Smooth muscle cell of the pulmonary artery (primary cell): ENCODE measurements at places on chromosomes 16 and 17. TPM values are rescaled to one million over a fixed set of nuclear protein-coding genes. Genes with fewer than 3 reads are reported as not detected.

TP53TG3B gene
- total RNA-seq, result not detected in 2 replicates

CD300H gene
- not detected in 2 replicates for total RNA-seq

TBC1D3L gene
- total RNA-seq, result 2.7 and 8.2 TPM in 2 replicates

ZFHX3 gene
- 15.2 and 19.0 TPM in 2 replicates for total RNA-seq

EFCAB5 gene
- total RNA-seq, result 0.07 and 0.13 TPM in 2 replicates

EPN3 gene
- total RNA-seq, result 0.07 TPM in 1 of 2 replicates, not detected in the other

GUCY2D gene
- total RNA-seq, result not detected in 2 replicates

CCL7 gene
- 0.85 and 3.7 TPM in 2 replicates for total RNA-seq

KRTAP2-2 gene
- not detected in 2 replicates for total RNA-seq

NUBP2 gene
- 43.3 and 54.7 TPM in 2 replicates for total RNA-seq
